CD4-positive, alpha-beta T cell treated with Interferon gamma for 1 hour (primary cell): ENCODE measurements at places on chromosomes 6 and 20.
A peak's percentile ranks its signal among the peaks of the same experiment; 100 is the strongest.

- no peak for DNase-seq
Observed at GRCh38 chr6:149324428-149324827, 6.9 kb downstream of the TAB2 start.

DNA sequence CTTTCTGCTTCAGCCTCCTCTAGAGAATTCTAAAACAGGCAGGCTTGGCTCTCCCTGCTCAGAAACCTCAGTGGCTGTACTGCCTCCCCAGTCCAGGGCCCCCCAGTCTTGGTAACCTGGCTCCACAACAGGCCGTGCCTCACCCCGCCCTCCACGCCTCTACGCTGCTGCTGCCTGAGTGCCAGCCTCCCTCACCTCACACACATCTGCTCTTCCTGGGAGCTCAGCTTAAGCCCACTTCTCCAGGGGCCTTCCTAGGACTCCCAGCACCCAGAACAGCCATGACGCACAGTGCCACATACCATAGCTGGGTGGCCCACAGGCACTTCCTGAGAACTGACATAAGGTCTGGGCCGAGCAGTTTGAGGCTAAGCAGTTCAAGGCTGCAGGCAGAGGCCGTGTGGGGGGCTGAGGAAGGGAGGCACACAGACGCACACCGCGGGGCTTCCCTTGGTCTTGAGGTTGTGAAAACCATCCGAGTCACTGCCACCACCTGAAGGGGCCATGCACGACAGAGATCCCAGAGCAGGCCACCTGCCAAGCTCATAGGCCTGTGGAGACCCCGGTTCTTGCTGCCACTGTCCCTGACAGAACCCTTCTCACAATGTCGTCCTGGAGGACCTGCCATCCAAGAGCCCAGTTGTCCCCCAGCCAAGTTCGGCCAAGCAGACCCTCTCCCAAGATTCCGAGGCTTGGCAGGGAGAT, 42.6 kb downstream of the DSTN start:
- peak; percentile 57 for DNase-seq

GRCh38 chr6:156701966-156702365, 75.2 kb upstream of the ARID1B start:
- no peak for DNase-seq

DNA sequence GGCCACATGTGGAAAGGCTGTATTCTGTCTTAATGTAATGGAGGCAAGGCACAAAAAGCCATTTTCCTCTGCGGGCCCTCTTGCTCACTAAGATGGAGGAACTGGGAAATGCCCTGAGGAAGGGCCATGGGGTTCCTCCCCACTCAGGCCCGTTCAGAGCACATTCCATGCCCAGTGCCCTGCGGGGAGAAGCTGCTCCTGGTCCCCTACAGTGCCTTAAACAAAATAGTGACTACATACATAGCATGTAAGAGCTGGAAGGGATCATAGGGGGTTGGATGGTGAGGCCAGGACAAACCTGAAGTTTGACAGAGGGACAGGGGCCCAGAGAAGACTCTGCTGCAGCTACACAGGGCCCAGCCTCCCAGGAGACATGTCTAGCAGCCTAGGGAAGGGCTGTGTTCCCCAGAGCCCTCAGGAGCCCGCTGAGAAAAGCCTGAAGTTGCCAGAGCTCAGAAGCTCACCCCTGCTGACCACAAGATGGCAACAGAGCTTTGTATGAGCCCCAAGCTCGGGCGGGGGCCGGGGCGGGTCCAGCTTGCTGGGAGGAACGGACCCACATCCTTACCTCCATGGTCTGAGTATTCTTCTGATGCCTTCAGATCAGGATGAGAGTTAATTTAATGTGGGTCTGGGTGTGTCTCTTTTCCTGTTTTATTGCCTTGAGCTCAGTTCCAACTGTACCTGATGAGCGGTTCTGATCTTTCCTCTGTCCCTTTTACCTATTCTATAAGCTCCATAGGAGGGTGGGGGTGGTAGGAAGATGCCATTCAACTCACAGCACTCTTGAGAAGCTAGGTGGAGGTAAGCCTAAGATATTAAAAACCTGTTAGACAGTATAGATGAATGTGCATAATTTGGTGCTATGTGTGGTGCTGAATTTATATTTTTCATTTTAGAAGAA, 242.9 kb downstream of the CDC5L start:
- peak; percentile 7 for DNase-seq
